ENCODE measurements at places on chromosomes 16 and 17.

GRCh38 chr16:73126525-73126853 is 78.6 kb upstream of the ZFHX3 start:
- no peak for ATAC-seq

DNA sequence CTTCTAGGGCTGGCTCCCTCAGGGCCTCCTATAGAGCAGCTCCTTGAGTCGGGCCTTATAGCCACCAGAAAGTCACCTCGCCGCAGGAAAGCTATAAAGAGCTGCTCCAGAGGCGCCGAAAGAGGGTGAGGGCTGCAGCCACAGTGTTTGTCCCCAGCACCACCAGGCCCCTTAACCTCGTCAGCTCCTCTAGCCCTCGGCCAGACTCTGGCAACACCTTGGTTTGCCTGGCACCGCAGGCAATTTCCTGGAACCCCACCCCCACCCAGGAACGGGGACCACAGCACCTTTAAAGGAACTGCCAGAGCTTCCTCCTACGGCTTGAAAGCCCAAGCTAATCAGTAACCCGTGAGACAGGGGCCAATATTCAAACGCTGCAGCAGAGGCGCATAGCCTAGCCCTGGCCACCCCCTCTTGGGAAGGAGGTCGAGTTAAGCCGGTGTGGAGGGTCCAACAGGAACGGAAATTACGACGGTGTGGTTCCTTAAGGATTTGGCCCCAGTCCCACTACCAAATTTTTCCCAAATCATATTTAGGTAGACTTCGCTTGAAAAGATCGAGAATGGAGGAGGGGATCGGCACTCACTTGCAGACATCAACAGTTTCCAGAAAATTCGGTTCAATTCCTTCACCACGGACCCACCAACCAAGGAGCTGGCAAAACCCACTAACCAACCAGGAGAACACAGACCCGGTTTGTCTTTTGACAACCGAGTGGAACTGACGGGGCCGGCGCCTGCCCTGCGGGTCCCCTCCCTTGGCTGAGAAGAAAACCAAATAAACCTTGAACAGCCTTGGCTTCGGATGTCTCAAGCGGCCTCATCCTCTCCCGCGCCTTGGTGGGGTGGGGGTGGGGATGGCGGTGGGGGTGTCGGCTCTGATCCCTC is 3.0 kb downstream of the HOXB6 start:
- no peak for ATAC-seq

- no peak for ATAC-seq
Observed at GRCh38 chr17:31580316-31580705, 188.8 kb downstream of the RAB11FIP4 start.

- ATAC-seq = no peak
Observed at GRCh38 chr16:9330095-9330494, 238.7 kb downstream of the HAPSTR1 start.

GRCh38 chr17:57988301-57989250 is 522 bp upstream of the VEZF1 start:
- peak; percentile 68 for ATAC-seq

DNA sequence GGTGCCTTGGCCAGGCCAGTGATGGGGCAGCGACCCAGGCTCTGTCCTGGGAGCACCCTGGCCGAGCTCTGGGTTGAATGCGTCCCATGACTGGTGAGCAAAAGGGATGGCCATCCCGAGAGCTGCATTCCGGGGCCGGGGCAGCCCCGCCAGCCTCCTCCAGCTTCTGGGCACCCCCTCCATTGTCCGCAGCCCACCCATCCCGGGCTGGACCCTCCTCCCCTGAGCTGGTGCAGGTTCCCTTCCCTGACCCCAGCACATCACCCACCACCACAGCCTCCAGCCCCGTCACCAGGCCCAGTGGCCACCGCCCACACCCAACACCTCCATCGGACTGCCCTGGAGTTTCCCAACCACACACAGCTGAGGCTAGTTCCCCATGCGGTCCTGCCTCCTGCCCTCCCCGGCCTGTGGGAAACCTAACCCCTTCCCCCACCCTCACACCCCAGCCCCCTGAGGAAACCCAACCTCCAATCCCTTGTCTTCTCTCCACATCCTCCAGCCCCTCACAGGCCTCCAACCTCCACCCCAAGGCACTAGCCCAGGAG is 16.2 kb upstream of the PVALEF start:
- ATAC-seq = no peak

- ATAC-seq = no peak
Observed at GRCh38 chr17:10118788-10119130, 79.6 kb downstream of the GAS7 start.

GRCh38 chr16:57994778-57995177 is 5.7 kb downstream of the ZNF319 start:
- peak; percentile 64 for ATAC-seq

GRCh38 chr17:9587969-9588656 is 11.7 kb downstream of the CFAP52 start:
- no peak for ATAC-seq

DNA sequence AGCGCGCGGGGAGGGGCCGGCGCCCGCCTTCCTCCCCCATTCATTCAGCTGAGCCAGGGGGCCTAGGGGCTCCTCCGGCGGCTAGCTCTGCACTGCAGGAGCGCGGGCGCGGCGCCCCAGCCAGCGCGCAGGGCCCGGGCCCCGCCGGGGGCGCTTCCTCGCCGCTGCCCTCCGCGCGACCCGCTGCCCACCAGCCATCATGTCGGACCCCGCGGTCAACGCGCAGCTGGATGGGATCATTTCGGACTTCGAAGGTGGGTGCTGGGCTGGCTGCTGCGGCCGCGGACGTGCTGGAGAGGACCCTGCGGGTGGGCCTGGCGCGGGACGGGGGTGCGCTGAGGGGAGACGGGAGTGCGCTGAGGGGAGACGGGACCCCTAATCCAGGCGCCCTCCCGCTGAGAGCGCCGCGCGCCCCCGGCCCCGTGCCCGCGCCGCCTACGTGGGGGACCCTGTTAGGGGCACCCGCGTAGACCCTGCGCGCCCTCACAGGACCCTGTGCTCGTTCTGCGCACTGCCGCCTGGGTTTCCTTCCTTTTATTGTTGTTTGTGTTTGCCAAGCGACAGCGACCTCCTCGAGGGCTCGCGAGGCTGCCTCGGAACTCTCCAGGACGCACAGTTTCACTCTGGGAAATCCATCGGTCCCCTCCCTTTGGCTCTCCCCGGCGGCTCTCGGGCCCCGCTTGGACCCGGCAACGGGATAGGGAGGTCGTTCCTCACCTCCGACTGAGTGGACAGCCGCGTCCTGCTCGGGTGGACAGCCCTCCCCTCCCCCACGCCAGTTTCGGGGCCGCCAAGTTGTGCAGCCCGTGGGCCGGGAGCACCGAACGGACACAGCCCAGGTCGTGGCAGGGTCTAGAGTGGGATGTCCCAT is 232.8 kb downstream of the SEC14L1 start:
- peak; percentile 27 for ATAC-seq

DNA sequence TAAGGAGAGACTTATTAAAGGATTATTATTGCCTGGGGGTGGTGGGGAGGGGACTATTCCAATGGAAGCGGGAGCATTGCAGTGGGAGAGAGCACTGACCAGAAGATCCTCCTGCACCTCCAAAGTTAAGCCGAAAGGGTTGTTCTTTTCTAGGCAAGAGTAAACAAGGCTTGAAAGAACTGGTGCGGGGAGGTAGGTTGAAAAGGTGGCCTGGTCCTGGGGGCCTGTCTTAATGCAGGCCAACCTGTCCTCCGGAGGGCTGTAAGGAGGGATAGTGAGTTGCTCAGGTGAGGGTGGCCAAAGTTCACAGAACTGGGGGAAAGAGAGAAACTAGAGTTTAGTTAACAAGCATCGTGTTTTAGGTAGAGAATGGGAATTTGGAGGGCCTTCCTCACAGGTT is 65.3 kb downstream of the RAB11FIP4 start:
- ATAC-seq = no peak

DNA sequence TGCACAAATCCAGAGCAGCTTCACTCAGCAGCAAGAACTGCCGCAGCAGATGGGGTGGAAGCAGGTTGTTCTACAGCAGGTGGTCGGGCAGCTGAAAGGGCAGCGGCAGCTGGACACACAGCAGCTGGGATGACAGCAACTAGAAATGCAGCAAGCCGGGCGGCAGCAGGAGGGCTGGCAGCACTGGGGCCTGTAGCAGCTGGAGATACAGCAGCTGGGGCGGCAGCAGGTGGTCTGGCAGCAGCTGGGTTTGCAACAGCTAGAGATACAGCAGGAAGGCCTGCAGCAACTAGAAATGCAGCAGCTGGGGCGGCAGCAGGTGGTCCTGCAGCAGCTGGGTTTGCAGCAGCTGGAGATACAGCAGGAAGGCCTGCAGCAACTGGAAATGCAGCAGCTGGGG is 460 bp downstream of the KRTAP4-3 start:
- ATAC-seq = no peak

GRCh38 chr17:17783116-17783824 is 53.5 kb downstream of the SREBF1 start:
- peak; percentile 10 for ATAC-seq

- peak; percentile 77 for ATAC-seq
Observed at GRCh38 chr16:71927383-71927782, 32.1 kb downstream of the IST1 start.

DNA sequence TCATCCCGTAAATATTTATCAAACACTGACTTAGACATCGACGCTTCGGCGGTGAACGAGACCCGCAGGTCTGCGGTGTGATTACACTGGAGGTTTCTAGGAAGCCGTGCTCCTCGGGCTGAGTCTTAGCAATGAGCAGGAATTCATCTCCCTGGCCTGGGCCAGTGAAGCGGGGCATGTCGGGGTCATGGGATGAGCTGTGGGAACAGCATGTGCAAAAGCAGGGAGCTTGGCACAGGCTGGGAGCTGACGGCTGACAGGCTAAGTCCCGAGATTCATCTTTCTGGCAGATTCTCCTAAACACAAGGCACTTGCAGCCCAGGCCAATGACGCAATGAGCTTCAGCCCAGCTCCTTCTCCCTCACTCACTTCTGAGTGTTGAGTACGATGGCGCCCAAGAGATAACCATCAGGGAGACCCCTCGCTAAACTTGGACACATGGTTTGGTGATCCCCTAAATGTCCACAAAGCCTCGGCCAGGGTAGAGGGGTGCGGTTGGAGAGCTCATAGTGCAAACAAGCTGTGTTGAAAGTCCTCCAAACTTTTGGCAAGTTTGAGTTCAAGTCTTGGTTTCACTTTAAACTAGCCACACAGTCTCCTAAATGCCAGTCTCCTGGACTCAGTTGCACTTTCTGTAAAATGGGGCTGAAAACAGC is 12.8 kb downstream of the CRISPLD2 start:
- no peak for ATAC-seq

DNA sequence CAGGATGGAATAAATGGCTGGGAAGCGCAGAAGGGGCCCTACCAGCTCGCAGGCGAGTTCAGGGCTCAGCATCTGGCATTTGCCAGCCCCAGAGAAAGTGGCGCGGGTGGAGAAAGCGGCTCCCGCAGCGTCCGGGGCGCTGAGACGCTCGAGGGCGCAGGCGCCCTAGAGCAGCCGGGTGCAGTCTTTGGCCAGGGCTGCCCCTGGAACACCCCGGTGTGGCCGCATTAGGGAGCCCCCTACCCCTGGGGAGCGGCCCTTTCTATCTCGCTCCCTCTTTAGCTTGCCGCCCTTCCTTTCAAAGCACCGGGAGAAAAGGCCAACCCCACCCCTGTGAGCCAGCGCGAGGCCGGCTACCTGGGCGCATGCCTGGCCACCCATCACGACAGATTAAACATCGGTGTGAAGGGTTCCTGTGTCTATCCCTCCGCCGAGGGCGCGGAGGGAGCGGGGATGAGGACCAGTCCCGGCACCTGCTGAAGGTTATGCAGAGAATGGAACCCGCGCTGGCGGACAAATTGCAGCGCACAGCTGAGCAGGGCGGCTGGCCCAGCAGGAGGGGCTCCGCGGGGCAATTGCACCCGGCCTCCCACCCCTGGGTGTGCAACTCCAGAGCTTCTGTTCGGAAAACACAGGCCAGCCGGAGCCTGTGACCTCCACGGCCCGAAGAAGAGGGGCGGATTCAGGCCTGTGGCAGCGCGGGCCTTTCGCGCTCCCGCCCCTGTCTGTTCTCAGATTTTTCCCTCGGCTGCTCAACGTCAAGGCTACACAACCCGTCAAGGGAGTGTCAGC is 15.6 kb upstream of the FOXF1 start:
- ATAC-seq = no peak

DNA sequence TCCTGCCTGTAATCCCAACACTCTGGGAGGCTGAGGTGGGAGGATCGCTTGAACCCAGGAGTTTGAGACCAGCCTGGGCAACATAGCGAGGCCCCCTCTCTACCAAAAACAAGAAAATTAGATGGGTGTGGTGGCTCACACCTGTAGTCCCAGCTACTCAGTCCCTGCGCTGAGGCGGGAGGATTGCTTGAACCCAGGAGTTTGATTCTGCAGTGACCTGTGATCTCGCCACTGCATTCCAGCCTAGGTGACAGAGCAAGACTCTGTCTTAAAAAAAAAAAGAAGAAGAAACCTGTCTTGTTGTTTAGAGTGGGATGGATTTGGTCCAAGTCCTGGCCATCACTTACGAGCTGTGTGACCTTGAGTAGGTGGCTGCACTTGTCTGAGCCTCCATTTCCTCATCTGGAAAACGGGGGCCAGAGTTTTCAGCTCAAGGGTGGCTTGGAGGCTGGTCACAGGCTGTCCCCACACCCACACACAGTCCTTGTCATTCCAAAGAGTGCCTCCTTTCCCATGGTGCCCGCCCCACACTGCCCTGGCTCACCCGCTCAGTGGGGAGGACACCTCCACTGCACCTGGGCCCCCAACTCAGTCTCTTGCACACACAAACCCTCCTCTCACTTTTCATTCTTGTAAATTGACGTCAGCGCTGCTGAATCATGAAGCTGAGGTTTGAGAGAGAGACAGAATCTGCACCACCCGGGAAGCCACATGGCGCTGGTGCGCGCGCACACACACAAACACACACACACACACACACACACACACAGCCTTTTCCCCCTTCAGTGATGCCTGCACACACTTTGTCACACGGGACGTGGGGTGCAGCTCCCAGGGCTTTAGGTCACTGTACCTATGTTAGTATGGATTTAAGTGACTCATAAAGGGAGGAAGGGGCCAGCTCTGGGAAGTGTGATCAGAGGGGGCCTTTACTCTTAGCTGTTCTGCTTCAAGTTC is 4.2 kb downstream of the SOCS1 start:
- no peak for ATAC-seq

GRCh38 chr17:82458885-82459424 is 414 bp downstream of the NARF start:
- peak; percentile 8 for ATAC-seq

DNA sequence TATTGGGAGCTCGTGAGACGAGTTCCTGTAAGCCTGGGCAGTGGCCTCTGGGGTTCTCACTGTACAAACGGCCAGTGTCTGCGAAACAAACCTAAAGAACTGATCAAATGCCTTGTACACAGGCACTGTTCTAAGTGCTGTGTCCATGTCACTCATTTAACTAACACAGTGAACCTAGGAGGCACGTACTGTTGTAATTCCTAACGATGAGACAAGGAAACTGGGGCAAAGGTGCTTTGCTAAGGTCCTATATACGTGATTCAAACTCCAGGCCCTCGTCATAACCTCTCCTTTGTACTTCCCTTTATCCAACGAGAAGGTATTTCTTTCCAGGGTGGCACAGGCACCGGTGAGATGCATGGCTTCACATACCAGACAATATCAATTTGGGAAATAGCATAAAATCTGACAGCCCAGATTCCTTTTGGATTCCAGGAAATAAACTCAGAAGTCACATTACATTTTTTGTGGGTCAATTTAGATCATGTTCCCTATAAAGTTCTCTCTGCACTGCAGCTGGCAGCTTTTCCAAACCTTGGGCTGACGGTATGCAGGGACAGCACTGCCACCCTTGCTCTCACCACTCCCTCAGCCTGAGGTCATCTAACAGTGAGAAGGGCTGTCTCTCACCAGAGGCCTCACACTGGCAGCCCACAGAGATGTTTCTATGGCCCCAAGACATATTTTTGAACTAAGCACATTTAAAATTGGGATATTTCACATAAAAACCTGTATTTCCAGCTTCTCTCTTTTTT is 18.3 kb downstream of the GLYR1 start:
- ATAC-seq = peak; percentile 46

- ATAC-seq = peak; percentile 89
Observed at GRCh38 chr17:36601303-36602029, at the start of gene MRM1. Gene MRM1, plus strand, starts transcription at chr17:36601583. Its CDS starts 228 bp downstream, at chr17:36601811.
